NCI-H187 treated with DMSO at 0.1 percent for 48 hours (cell line): ENCODE measurements at places on chromosomes 1 and 21.

- DNase-seq = no peak
Observed at GRCh38 chr1:12135612-12136011, 31.2 kb upstream of the TNFRSF1B start.

DNA sequence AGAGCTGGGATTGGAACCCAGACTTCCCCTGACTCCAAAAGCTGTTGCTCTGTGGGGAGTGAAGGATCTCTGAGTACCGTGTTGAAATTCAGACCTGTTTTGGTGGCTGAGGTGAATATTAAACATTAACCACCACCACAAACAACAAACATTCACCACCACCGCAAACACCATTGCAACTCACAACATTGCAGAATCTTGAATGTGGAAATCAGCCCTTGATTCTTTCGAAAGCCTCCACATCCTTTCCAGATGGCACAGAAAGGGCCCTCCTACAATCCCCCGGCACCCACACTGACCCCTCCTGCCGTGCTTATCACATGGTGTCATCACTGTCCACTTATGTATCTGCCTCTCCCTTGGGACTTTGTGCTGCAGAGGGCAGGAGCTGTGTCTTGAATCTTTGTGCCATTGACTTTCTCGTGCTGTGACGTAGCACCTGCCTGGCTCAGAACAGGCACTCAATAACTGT lies 1.4 kb downstream of the CDA start:
- DNase-seq = no peak

DNA sequence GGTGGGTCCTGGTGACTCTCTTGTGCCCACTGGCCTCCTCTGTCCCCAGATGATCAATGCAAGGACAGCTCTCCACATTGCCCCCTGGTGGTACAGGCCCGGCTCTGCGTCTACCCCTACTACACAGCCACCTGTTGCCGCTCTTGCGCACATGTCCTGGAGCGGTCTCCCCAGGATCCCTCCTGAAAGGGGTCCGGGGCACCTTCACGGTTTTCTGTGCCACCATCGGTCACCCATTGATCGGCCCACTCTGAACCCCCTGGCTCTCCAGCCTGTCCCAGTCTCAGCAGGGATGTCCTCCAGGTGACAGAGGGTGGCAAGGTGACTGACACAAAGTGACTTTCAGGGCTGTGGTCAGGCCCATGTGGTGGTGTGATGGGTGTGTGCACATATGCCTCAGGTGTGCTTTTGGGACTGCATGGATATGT lies 10.8 kb downstream of the ADAMTSL4 start:
- peak; percentile 35 for DNase-seq

- DNase-seq = no peak
Observed at GRCh38 chr1:16208270-16208987, 4.0 kb downstream of the ARHGEF19 start.

DNA sequence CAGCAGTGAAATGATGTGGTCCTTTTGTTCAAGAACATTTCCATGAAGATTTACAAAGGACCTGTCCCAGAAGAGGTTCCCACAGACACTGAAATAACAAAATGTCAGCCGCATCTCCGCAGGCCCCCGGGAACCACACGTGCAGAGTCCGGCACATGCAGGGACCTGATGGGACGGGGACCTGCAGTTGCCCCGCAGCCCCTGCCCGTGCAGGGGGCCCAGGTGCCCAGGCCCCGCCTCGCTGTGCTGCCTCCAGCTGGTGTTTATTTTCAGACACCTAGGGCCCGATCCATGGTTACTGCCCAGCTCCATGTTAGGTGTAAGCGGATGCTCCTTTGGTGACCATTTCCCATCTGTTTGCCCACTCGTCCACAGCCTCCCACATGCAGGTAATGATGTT lies 149.3 kb upstream of the ARHGEF16 start:
- no peak for DNase-seq

DNA sequence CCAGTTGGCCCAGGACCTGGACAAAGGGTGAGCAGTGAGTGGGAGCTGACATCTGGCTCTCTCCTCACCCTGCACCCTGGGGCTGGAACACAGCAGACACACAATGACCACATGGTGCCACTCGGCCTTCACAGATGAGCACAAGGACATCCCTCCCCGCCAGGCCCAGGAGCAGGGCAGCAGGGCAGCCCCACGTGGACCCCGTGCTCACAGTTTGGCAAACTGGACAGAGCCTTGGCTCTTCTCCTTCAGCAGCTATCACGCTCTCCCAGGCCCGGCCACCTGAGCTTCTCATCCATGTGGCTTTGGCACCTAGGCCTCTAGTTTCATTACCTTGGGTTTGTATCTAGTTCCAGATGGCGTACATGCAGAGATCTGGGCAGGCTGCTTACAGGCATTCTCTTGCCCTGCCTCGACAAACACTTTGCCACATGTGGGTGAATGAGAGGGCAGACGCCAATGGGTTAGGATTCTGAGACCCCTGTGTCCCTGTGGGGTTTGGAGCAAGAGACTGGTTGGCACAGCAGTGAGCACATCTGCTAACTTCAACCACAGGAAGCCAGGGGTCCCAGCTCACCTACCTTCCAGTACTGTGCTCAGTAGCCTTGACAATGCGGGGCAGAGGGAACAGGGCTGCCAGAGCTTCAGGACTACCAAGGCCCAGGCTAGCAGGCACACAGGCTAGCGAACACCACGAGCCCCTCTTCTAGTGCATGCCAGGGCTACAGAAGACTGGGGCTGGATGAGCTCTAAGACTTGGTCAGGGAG lies 3.4 kb upstream of the PTPRF start:
- DNase-seq = no peak

DNA sequence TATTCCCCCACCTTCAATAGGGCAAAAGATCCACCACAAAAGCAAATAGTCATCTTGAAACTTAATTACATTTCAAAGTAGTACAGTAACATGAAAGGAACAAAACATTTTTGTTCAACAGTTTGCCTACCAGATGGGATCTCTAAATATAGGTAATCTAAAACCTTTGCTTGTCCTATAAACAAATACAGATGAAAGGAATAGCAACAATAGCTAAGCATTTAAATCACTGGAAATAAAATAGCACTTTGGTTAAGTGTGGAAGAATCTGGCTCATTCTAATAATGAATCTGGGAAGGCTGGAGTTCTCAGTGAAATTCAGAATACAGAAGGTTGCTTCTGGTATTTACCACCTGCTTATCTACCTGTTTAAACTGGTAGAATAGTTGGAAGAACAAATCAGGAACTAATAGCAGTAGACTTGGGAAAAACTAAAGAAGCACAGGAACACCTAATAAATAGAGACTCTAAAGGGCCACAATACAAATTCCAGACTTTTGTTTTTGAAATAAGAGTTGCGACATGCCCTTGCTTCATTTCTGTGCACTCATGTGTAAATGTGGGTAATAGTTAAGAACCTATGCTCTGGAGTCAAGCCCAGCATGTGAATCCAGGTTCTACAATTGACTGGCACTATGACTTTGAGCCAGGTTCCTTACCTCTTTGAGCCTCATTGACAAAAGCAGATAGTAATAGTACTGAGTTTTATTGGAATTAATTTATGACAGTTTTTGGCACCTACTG lies 2.3 kb upstream of the LYPLAL1 start:
- DNase-seq = no peak

- no peak for DNase-seq
Observed at GRCh38 chr1:234570329-234571120, 39.5 kb downstream of the IRF2BP2 start.

DNA sequence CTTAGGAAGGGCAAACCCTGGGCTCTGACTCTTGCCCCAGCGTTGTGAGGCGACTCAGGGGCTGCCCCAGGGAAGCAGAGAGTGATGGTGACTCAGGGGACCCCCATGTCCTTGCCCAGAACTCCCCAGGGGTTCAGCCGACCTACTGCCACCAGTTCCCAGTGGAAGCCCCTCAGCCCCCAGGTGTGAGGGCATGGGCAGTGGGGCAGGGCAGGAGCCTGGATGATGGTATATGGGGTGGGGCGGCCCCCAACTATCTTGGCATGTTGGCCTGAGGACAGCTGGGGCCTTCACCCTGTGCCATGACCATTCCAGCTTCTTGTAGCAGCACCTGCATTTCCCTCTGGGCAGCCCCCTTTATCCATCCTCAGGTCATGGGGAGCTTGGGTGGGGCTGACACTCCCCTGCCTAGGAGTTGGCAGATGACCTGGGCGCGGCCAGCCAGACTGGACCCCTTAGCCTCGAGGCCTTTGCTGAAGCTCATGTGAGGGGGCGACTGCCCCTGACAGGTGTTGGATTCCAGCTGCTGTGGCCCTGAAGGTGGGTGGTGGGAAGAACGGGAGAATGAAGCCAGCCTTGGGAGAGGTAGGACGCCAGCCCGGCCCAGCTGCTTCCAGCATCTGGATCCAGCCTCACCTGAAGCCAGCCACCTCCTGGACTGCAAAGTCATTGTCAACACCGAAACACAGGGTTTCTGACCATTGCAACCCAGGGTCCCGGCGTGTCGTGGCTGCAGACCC lies 1.8 kb upstream of the FNDC10 start:
- DNase-seq = no peak

- DNase-seq = no peak
Observed at GRCh38 chr1:109185357-109185756, 28.4 kb upstream of the SARS1 start.

- no peak for DNase-seq
Observed at GRCh38 chr1:89605692-89606091, 27.2 kb upstream of the LRRC8C start.

DNA sequence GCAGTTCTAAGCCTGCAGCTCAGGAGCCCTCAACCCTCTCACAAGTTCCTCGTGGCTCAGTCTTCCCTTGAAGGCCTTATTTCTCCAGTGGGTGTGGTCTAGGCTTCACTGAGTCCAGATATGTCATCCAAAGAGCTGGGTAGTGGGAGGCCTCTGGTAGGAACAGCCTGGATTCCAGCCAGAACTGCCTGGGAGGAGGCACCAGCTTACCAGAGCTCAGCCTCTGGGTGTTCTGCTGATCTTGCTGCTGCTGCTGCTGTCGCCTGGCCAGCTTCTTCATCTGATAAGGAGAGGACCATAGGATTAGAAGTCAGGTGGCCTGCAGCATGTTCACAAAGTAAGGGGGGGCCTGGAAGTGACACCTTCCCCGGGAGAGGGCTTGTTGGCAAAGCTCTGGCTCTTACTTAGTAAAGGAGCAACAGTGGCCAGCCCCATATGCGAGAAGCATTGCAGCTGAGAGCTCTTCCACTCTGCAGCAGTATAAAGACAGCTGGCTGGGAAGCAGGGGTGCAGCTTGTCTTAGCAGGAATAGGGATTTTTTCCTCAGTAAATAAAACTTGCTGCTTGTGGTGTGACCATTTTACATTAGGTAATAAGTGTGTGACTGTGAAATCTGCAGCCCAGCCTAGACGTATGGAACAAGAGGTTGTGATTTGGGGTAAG lies 148.5 kb downstream of the LMX1A start:
- DNase-seq = no peak

DNA sequence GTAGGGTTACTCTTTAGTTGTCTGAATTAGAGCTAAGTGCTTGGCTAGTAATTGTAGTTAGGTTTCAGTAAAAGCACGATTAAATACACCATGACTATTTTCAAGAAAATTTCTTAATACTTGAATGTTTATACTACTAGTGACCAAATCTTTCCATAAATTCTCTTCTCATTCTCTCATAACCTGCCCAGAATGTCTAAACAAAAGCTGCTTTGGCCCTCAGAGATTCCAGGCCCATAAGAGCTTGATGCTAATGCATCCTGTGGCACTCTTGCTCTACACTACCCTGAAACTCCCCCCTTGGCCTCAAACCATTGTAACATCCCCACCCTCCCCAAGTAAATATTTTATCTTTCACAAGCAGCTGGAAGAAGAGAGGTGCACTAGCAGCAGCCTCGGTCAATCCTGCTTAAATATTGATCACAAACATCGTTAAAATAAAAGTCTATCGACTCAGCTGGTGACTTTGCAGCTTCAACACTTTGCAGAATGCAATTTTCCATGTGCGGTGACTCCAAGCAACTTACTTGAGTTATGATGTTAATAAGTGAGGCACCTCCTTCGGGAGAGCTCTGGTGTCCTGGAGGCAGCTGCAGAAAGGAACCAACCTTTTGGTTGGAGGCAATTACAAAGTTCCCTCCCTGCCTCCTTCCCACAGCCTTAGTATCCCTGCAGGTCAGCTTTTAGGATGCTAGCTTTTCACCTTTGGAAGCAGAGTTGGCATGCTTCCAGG lies 315.6 kb upstream of the PLXNA2 start:
- DNase-seq = no peak

DNA sequence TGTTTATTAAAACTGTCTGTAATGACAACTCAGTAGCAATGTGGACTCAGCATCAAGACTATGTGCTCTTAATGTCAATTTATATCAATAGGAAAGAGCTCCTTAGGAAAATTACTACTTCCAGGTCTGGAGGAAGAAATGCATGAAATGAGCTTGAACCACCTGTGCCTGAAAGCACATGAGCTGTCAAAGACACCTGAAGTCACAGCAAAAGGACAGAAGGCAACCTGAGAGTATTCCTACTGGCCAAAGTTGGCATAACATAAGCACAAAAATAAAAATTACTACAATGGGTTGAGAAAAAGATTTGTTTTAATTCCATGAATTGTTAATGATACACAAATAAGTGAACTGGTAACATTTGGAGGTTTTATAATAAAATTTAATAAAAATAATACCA lies 13.4 kb upstream of the KRTAP7-1 start:
- DNase-seq = no peak

DNA sequence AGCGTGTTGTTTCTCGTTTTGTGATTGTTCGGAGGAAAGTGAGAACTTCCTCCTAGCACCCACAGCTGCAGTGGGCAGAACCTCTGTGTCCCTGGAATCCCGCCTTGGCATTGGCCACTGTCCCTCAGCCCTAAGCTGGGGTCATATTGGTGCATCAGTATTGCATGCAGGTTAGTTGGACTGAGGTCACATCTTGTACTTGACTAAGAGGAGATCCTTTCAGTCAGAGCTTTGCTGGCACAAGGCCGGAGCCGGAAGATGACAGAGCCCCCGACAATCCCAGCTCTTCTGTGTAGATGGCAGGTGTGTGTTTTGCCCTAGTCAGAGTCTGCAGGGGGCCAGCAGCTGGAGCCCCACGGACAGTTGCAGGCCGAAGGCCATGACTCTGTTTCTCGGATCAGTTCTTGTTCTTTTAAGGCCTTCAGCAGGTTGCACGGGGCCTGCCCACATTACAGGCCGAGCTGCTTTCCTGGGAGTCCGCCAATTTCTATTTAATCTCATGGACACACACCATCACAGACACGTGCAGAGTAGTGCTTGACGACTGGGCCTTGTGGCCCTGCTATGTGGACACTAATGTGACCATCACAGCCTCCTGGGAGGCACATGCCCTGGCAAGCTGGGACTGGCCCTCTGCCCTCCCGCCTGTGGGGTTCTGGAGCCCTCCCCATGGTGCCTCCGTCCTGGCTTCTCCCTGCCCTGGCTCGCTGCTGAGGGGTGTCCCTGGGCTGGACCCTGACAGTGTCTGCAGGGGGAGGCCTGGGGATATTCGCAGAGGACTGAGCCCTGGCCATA lies 14.9 kb downstream of the SNAP47 start:
- DNase-seq = no peak

- DNase-seq = no peak
Observed at GRCh38 chr21:28751176-28751575, 241.5 kb downstream of the LTN1 start.

- DNase-seq = no peak
Observed at GRCh38 chr1:41282679-41283317, 40.7 kb upstream of the SCMH1 start.
